ENCODE measurements at places on chromosomes 6 and 20.

DNA sequence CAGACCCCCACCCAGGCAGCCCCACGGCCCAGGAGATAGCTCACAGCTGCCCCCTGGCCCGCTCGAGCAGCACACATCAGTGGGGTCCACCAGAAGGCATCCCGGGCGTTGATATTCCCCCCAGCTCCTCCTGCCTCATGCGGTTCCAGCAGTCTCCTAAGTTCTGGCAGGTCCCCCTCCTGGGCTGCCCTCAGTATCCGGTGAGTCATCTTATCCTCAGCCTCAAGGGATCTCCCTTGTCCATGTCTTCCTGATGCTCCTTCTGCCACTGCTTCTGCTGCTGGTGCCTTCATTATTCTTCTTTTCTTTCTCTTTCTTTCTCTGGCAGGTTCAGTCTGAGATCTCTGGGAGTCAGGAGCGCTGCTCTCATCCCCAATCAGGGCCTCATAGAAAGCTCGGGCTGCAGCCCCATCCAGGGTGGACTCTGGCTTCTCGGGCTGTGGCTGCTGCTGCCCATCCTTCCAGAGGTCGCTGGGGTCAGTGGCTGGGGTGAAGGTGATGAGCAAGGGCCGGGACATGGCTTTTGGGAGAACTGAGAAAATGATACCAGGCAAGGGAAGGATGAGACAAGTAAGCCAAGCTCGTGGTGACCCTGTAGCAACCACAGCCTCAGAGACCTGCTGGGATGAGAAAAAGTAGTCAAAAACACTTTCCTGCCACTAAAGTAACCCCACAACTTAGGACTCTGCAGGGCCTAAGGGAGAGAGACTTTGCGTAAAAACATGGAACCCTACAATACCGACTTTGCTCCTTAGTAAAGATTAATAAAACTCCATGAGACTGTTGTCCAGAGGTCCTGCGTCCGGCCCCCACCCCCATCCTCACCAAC is 622 bp downstream of the GPANK1 start:
- no peak for DNase-seq

- DNase-seq = no peak
Observed at GRCh38 chr6:127566651-127567050, 10.3 kb upstream of the C6orf58 start.

GRCh38 chr20:20864351-20865096 is 152.1 kb upstream of the RALGAPA2 start:
- no peak for DNase-seq

- DNase-seq = no peak
Observed at GRCh38 chr20:47256668-47257236, 99.7 kb downstream of the ZMYND8 start.

DNA sequence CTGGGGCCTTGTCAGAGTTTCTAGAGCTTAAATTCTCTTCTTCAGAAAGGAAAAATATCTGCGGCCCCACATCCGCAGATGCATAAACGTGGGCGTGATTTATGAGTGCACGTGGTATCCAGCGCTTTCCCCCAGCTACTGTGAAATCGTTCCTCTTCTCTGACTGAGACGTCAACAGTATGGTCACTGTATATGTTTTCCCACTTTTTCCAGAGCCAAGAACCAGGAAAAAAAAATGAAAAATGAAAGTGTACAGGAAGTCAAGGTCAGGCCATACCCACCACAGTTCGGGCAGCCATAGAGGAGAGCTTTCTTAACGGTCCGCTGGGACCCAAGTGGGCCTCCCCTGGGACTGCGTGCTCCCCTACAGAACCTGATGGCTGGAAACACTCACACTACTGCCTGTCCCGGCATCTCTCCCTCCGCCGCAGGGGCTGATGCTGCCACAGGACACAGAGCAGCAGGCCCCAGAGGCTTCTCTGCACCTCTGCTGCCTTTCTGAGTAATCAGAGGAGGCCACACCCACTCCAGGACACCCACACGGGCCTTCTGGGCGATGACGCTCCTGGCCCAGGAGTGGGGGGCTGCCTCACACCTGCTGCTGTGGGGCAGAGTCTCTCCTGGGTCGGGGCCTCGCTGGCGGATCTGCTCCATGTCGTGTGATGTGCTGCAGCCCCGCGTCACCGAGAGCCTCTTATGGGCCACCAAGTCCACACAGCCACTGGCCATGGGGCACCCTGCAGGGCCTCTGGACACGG is 16.4 kb upstream of the STX16 start:
- no peak for DNase-seq

GRCh38 chr20:10209091-10209490 is 9.5 kb upstream of the SNAP25 start:
- DNase-seq = no peak

DNA sequence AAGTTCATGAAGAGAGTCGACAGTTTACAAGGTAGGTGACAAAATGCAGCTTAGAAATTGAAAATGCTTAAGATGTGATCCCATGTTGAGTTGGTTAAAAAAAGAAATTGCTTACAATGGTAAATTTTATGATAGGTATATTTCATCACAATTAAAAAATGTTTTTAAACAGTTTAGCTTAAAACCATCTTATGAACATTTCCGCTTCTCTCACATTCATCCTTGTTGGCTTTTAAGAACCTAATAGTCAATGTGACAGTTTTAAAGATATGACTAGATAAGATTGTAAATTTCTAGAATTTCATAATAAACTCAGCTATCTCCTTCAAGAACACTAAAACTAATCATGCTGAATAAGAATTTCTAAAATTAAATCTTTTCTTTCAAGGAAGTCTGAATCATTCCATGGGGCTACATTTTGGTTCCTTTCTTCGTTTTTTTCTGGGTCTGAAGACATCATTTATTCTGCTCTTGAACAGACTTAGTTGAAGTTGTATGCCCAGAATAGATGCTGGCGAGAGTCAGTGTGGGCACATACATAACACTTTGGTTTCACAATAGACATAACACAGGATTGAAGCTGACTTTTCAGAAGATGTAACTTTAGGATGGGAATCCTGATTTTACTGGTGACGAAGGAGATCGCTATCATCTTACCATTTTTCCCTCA is 35.9 kb upstream of the LTV1 start:
- no peak for DNase-seq

DNA sequence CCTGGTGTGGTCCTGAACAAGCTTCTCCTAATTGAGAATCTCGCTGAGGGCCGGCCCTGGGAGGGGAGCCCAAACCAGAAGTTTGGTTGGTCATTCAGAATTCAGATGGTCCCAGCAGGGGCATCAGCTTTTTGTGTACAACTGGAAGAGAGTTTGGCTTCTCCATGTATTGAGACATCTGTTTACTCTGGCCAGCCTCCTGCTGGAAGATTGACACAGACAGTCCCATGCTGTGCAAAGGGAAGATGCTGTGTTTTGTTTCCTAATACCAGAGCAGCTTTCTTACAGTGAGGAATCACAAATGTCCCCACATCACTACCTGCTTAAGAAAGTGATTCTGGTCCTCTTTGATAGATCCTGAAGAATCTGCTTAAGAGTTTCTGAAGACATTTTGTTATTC is 97.8 kb downstream of the PLEKHG1 start:
- no peak for DNase-seq

- no peak for DNase-seq
Observed at GRCh38 chr6:128323011-128323410, 197.4 kb downstream of the PTPRK start.

DNA sequence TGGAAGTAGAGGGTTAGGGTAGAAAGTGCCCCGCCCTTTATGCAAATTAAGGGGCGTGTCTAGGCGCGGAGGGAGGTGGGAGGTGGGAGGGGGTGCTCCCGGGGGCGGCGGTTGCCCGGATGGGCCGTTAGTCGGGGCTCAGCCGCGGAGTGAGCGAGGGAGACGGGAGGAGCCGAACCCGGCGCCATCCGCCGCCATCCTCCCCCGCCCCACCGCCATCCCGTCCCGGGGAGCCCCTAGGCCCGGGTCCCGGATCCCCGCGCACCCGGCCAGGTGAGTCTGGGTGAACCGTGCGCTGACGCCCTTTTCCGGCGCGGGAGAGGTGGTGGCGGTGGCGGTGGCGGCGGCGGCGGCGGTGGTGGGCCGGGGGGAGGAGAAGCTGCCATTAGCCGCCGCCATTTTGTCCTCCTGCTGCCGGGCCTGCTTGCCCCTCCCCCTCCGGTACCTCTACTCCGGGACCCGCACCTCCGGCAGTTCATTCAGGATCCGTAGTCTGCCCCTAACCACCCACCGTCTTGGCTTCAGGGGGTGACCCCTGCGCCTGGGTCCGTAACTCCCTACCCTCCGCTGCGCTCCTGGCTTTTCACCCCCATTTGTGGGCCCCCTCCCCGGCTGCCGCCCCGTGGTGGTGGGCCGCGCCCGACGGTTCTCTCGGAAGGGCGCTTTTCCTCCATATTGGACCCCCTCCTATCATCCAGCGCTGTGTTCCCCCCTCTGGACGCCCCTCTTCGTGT is at the start of gene PRRC2A:
PRRC2A (plus strand) TSS at position 130 of the 734 bp plus-strand sequence. CDS start 2,075 bp downstream, outside the sequence.
- peak; percentile 94 for DNase-seq

DNA sequence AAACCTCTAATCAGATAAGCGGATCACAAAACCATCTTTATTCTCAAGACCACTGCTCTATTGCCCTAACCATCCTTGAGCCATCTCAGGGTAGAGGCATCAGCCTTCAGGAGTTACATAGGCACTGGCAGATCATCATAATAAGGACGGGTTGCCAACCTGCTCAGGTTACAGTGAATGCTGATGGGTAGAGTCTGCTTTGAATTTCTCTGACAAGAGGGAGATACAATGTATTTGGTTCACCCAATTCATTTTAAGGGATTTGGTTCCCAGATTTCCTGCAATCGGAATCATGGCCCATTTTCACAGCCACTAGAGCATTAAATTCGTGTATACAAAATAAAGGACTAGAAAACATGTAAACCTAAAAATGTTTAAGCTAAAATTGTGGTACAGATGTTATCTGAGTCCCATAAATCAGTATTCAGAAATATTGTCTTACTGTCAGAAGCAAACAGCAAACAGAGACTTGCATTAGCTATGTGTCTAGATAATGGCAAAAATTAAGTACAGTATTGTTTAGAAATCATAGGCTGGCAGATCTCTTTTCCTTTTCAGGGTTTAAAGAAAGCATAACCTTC is 41.9 kb upstream of the TMEM170B start:
- DNase-seq = no peak

DNA sequence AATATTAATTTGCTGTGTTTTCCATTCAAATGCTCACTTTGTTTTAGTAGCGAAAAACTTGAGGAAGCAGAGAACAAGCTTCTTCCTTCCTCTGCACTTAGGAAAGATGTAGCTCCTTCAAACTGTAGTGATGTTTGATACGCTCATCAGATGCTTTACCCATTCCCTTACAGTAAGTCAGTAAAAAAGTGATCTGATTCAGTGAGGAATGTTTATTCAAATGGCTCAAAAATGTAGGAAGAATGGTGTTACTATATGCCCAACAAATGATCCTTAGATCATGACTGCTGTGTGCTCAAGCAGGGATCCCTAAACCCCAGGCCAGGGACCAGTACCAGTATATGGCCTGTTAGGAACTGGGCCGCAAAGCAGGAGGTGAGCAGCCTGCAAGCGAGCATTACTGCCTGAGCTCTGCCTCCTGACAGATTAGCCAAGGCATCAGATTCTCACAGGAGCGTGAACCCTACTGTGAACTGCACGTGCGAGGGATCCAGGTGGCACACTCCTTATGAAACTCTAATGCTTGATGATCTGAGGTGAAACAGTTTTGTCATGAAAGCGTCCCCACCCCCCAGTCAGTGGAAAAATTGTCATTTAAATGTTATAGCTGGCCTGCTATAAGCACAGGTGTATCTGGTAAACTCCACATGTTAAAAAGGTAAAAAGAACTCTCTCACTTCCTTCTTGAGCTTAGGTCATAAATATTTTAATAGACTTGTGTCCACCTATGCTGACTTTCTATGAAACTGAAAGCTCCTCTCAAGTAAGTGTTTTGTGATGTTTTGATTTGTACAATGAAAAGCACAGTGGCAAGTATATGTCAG is 187.2 kb downstream of the FOXC1 start:
- no peak for DNase-seq

DNA sequence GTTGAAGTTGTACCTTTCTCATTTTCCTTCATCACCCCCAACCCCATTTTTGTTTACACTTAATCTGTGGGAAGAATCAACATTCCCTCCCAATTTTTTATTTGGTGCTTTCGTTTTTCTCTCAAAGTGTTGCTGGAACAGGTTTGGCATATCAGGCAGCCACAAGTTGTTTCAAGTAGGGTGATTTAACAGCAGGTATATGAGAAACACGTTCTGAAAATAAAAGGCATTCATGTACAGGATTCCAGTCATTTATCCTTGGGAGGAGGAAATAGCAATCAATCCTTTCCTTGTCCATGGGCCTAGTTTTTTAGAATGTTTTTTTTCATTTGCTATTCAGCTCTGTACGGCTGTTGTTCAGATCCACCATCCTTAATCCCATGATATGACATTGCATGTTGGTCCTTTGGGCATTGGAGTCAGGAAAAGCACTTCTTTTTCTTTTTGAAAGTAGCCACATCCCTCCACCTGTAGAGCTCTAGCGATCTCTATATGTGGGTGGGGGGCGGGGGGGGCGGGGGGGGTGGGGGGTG is 120.2 kb downstream of the JARID2 start:
- DNase-seq = no peak

All from stimulated activated CD4-positive, alpha-beta T cell treated with anti-CD3 and anti-CD28 coated beads, Interleukin-1b, Interleukin-23, amount 100 ng/mL, for 1 hour (primary cell).